ENCODE measurements at places on chromosomes 7 and 10.

DNA sequence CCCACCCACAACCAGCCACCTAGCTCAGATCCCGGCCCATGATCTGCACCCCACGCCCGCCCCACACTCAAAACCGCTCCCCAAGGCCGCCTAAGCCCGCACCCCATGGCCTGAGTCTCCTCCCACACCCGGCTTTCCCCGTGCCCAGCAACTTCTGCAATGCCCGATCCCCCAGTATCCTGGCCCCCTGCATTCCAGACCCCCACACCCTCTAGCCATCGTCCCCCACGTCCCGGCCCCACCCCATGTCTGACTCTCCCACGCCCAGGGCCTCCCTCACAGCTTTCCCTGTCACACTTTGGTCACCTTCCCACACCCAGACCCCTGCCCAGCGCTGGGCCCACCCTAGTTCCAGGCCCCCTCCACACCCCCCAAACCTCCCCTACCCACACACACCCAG, 20.1 kb upstream of the FXYD4 start:
- no peak for DNase-seq

GRCh38 chr7:137703291-137704010, 143.3 kb downstream of the DGKI start:
- no peak for DNase-seq

DNA sequence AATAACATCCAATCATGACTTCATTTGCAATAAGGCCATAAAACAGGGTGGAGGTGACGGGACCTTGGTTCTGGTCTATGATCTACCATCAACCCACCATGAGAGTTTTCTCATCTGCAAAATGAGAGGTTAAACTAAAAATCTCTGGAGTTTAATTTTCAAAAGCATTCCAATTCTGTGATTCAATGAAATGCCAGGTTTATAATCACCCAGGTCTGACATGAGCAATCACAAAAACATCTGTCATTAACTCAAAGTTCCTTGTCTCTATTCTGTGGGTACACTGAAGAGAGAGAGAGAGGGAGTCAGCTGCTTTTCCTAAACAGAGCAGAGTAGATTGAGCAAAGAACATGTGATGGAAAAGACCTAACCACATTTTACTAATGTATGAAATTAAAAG, 75.4 kb downstream of the NUDCD3 start:
- DNase-seq, result no peak

GRCh38 chr7:45086331-45087065, 2.3 kb downstream of the NACAD start:
- no peak for DNase-seq

DNA sequence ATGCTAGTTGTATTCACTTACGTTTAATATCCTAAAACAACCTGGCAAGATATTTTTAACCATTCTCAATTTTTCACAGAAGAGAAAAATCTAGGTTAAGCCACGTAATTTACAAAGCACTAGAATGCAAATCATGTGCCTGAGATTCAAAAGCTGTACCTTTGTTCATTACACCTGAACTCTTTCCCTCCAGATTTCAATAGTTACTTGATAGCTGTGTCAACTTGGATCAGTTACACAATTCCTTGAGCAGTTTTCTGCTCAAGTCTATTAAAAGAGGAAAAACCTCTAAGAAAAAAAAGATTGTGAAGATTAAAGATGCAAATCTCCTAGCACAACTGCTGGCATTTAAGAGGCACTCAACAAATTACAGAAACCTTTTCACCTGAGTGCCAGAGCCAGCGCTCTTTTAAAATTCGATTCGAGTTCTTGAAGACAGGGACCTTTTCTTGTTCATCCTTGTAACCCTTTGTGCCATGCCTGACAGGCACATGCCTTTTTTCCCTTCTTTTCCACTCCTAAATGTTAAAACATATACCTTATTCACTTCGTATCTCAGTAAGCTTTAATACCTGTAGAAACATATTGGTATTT, 886 bp downstream of the NSUN6 start:
- DNase-seq, result no peak

DNA sequence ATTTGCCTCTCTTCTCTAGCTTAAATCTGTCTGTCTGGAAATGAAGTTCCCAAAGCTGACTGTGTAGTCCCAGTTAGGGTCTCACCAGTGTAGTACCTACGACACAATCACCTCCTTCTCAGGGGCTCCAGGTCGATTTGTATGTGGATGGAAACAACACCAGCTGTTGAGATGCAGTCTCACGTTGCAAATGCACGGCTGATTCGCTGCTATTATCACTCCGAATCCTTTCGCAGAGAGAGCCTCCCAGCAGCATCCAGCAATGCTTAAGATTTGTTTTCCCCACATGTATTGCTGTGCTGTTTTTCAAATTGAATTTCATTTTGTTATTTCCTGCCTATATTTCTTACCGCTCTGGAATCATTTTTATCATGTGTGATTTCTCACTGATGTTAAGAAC, 16.3 kb downstream of the VSTM4 start:
- DNase-seq, result no peak

- DNase-seq, result no peak
Observed at GRCh38 chr10:12958546-12959110, 42.9 kb downstream of the CCDC3 start.

DNA sequence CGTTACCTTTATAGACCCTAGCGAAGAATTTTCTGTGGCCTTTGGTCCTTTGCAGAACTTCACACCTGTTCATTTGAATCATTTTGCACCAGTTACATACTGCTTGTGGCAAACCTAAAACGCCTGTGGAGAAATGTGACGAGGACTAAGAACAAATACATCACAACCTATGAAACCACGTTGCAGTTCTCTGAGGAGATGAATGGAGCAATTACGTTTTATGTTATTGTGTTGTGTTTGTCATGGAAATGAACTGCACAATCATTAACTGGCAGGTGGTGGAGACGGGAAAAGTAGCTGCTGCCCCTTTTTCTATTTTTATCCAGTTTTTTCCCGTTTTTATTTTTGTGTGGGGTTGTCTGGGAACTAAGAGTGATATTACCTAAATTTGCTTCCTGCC, 505.5 kb downstream of the SDK1 start:
- DNase-seq, result no peak

DNA sequence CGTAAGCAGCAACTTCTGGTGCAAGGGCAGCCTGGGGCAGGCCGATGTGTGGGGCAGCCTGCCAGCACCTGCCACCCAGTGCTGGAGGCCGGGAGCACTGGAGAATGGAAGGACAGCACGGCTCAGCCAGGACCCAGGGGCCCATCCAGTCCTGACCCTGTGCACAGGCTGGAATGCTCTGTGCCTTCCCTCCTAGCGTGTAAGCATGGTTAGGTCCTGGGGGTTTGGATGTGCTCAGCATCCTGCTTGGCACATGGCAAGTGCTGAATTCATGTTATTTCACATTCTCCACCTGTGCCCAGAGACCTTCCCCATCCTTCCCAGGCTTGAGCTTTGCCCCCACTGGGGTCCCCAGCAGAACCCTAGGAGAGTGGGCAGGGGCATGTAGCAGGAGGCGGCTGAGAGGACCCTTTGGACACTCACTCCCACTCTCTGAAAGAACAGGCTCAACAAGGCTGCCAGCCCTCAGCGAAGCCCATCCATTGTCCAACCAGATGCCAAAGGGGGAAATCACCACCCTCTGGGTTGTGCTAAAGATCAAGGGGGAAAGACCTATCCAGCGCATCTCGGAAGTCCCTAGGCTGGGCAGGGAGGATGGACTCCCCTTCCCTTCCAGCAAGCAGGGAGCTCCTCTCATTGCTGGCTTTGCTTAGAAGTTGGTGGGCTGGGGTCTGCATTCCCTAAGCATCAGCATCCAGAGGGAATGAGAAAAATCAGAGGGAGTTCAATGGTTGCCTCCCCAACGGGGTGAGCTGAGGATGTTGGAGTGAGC, 29.7 kb downstream of the ANXA8 start:
- DNase-seq, result no peak

GRCh38 chr7:45593121-45593541, 19.0 kb downstream of the ADCY1 start:
- DNase-seq, result no peak

- DNase-seq, result no peak
Observed at GRCh38 chr10:58746474-58747185, 234.0 kb downstream of the BICC1 start.

DNA sequence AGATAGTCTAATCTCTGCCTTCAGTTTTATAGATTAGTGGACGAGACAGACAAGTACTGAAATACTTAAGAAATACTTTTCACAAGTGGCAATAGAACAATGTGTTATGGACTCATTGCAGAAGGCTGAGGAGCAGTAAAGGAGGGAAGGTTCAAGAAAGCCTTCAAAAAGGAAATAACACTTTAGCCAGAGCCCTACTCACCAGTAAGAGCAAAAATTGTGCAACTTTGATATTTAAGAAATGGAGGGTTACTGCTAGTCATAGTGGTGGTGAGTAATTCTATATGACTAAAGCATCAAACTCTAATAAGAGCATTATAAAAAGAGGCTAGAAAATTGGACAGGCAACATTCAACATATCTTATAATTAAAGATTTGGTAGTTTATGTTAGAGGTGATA, 28.8 kb downstream of the PTPN12 start:
- no peak for DNase-seq

DNA sequence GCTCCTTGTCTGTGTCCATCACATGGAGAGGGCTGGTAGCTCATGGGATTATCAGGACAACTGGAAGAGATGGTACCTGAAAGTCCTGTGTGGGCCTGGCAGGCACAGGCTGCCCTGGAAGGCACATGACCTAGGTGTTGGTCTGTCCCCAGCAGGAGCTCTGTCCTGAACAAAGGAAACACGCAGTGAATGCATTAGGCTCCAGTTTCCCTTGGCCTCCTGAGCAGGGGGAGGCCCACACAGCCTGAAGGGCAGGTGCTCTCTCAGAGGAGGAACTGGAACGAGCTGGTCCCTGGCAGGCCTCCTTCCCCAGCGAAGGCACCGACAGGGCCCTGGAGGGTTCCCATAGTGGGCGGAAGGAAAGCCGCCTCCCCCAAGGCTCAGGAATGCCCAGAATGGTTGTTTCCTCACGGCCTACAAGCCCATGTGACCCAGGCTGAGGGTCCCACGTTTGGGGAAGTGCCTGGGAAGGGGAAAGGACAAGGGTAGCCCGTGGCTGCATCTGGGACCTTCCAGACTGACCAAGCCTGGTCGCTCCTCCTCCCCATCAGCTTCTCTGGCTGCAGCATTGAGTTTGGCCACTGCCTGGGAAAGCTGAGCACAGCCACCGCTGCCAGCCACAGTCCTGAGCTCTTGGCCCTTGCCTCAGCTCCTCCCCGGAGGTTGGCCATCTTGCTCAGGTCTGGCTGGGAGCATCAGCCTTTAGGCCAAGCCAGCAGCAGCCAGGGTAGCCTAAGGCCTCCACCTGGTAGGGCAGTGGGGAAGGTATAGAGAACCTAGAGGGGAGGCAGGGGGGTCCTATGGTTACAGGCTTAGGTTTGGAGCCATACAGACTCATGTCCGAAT, 21.8 kb downstream of the CXCL12 start:
- DNase-seq, result no peak

DNA sequence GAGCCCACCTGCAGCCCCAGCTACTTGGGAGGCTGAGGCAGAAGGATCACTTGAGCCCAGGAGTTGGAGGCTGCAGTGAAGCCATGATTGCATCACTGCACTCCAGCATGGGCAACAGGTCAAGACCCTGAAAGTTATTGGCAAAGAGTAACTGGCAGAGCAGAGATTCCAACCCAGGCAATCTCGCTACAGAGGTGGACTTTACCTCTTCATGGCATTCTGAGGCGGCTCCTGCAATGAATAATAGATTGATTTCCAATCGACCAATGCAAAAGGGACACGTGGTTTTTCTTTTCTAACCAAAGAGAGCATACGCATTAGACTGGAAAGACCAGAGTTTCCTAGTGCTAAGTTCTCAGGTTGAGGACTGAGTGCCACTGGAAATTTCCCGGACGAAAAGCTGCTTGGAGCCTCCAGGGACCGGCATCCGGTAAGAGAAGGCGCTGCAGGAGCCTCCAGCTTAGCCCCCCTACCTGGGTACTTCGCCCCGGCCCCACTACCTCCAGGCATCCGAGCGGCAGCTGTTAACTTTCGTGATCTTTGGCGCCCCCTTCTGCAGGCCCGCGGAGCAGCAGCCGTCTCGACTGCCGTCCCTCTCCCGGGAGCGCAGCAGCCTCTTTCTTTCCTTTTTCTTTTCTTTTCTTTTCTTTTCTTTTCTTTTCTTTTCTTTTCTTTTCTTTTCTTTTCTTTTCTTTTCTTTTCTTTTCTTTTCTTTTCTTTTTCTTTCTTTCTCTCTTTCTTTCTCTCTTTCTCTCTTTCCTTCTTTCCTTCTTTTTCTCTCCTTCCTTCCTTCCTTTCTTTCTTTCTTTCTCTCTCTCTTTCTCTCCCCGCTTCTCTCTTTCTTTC, 4.1 kb downstream of the MBLAC1 start:
- DNase-seq, result peak; percentile 90

- DNase-seq, result no peak
Observed at GRCh38 chr7:46133751-46134150, 212.7 kb upstream of the IGFBP3 start.

GRCh38 chr7:134085311-134085710, 41.8 kb upstream of the LRGUK start:
- DNase-seq, result no peak

DNA sequence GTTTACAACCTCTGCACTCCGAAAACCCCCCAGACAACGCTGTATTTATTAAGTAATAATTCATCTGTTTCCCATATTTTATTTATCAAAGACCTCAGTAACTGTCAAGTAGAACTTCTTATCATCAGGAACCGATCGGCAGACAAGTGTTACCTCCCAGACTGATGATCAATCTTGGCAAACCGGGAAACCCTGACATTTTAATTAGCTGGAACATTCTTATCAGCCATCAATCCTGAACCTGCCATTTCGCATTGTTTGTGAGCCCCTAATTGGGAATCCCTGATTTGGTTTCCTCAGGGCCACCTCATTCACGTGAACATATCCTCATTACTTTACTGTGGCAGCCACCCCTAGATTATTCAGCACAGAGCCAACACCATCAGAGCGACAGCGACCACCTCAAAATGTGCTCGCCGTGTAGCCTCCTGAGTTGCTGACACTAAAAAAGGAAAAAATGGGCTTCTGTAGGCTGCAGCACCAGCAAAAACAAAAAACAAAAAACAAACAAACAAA, 93.6 kb upstream of the SDK1 start:
- no peak for DNase-seq

- DNase-seq, result no peak
Observed at GRCh38 chr7:132475669-132476116, 100.6 kb downstream of the PLXNA4 start.

DNA sequence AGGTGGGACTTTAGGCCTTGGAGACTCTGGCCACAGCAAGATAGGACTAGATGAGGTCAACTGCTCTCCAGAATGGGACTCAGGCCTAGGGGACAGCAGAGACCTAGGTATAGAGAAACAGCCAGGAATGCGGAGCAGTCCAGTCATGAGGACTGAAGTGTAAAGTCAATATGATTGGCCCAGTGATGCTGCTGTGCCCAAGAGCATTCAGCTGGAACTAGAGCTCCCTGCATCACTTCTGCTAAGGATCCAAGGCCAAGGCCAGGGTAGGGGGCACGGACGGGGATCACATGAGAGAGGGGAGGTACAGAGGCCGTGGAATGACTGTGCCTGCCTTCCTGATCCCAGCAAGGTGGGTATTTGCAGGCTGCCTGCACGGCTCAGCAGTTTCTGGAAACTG, 237.9 kb downstream of the FRMD4A start:
- DNase-seq, result no peak

DNA sequence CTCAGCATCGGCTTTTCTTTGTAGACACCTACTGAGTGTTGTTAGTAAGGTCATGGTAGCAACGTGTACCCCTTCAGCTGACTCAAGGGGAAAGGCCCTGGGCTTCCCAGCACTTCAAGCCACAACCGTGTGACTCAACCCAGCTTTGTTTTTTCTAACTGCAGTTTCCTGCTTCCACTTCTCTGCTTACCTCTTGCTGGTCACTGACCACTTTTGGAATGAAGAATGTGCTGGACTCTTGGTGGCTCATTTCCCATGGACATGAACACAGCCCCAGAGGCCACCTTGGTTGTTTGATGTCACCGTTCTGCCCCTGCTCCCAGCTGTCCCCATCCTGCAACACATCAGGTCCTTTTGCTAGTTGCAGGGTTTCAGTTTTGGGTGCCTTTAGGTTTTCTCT, 69.5 kb upstream of the ZNF438 start:
- DNase-seq, result peak; percentile 64
